ENCODE measurements at places on chromosomes 6 and 20. TPM values are rescaled to one million over a fixed set of nuclear protein-coding genes. Genes with fewer than 3 reads are reported as not detected.

Gene BPI
- total RNA-seq = not detected

Gene ID1
- total RNA-seq = not detected

Gene TSPO2
- not detected for total RNA-seq

Gene ARMH2
- 3.1 TPM for total RNA-seq

Gene ADGRG6
- 0.22 TPM for total RNA-seq

Gene HSPA12B
- total RNA-seq = not detected
